ENCODE measurements at places on chromosomes 3 and 15.

DNA sequence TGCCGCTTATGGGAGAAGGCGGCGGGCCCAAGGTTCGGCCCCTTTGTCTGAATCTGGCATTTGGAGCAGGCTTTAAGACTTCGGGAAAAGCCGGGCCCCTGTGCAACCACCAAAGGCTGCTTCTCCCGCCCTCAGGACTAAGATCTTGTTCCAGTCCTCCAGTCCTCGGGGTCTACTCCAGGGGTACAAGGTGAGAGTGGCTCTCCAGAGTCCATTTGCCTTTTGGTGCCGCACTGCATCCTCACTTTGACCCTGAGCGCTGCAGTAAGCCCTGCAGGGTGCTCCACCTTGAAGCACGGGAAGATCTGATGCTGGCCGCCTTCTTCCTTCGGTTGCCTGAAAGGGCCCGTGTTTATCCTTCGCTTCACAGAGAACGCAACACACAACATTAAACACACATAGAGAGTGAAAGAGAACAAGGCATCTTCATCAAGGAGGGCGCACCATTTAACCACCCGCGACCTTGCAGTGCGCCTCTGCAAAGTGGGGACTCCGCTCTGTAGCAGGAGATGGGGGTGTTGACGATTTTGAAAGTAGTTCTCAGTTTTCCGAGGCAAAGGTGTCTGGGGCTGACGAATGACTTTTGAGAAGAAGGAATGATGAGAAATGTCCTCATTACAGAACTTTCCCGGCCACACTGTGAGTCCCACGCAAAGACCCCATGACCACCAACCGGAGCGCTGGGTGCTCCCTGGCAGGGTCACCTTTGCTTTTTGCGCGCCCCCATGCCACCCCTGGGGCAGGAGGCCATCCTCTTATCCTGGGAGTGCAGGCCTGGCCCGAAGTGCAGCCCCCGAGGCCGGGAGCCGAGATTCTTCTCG lies 1.0 kb downstream of the PIGZ start:
- DNase-seq, result no peak

DNA sequence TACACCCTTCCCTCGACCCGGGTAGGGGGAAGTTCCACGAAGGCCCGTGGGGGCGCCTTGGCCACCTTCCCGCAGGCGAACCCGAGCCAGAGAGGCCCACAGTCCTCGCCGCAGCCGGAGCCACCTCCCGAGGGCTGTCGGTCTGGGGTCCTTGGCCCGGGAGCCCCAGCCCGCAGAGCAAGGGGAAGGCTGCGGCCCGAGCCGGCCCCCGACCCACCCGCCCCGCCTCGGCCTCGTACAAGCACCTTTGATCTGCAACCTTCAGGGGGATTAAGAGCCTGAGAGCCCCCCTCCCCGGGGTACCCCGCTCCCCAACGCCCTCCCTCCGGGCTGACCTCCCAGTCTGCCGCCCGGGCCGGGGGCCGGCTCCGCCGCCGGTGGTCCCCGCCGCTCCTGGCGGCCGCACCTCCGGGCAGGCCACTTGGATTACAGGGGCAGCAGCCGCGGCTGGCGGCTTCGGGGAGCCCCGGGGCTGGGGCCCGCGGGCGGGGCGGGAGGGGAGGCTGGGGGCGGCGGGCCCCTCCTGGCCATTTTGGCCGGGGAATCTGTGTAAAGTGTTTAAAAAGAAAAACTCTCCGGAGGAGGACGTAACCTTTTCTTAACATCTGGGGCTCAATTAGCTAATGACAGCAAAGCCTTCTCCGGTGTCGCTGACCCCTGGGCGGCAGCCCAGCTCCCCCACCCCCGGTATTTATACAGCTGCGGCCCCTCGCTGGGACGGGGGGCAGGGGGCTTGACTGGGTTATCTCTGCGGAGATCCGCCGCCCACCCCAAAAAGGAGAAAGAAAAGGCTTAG lies 40.2 kb downstream of the EPHB3 start:
- no peak for DNase-seq

DNA sequence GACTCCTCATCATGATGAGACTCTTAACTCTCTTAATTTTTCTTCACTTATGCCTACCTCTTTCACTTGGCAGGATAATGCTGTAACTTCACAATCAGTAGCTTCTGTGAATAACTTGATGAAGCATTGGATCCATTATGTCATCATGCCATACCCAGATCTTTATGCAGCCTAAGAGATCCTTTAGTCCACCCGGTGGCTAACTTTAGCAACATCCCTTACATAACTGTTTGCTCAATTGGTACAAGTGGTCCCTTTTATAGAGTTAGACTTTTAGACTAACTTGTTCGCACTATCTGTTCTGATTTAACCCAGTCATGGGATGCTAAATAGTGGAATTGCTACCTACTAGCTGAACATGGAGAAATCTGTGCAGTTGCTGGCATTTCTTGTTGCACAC lies 184.5 kb downstream of the USP13 start:
- no peak for DNase-seq

GRCh38 chr3:79767194-79767904 lies 449 bp downstream of the ROBO1 start:
- DNase-seq, result no peak

DNA sequence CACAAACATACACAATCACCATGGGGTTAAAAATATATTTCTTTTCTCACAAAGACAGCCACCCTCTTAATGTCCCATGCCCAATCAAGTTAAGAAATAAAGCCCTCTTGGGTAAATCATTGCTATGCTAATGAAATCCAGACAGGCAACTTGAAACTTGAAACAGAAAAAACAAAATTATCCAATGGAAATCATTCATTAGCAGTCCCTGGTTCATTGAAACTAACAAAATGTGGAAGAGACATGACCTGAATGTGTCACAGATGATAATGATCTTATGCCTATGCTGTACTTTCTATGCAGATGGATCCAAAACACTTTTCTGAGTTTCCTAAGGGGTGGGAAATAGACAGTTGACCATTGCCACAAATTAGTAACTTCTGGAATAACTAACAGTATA lies 983.7 kb downstream of the MCTP2 start:
- peak; percentile 79 for DNase-seq

- no peak for DNase-seq
Observed at GRCh38 chr3:13574798-13575451, 26.0 kb downstream of the FBLN2 start.
